ENCODE measurements at places on chromosomes 1 and 21.
A peak's percentile ranks its signal among the peaks of the same experiment; 100 is the strongest.

GRCh38 chr1:30272277-30273020, 450.9 kb downstream of the MATN1 start:
- no peak for DNase-seq

- DNase-seq, result peak; percentile 83
Measured at GRCh38 chr1:165597883-165598675, 33.0 kb upstream of the MGST3 start.

DNA sequence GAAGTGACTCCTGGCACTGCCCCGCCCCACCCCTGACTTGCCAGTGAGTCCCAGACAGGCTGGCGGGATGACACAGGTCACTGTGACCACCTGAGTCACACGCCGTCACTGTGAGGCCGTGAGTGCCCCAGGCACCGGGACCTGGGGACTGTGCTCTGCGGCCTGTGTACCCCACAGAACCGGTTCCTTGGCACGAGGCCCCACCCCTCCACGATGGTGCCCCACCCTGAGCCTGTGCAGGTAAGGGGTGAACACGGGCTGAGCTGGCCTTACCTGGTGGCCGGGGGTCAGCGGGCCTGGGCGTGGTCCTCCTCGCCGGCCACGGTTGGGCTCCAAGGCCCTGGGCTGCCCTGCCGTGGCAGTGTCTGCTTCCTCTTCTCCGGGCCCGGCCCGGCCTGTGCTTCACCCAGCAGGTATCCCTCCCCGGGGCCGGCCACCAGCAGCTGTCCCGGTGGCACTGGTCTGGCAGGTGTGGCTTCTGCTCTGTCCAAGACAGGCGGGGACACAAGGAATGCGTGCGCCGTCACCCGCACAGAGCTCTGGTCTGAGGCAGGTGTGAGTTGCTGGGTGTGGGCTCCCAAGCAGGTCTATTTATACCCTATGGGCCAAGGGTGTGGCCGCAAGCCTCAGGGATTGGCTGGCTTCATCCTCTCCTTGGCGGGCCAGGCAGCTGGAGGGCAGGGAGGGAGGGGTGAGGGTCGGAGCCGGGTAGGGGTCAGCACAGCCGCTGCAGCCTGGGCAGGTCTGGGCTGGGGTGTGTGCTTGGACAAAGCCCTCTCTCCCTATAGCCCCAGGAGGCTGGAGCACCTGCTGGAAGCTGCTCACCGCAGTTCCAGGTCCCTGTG, at the start of gene RNF223:
RNF223 (minus strand) TSS at position 564 of the 845 bp plus-strand sequence. CDS start 1,740 bp downstream, outside the sequence.
- no peak for DNase-seq

- no peak for DNase-seq
Measured at GRCh38 chr1:100882698-100883097, 11.9 kb downstream of the EXTL2 start.

DNA sequence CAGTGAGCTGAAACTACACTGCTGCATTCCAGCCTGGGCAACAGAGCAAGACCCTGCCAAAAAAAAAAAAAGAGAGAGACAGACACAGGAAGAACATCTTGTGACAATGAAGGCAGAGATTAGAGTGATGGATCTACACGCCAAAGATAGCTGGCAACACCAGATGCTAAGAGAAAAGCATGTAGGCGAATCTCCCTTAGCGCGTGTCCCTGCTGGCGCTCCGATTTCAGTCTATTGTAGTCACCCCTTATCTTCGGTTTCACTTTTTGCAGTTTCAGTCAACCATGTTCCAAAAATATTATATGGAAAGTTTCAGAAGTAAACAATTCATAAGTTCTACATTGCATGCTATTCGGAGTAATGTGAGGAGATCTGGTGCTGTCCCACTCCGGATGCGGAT, 11.6 kb upstream of the BRDT start:
- DNase-seq, result no peak

- no peak for DNase-seq
Measured at GRCh38 chr1:26831546-26832248, 5.2 kb downstream of the ZDHHC18 start.

- no peak for DNase-seq
Measured at GRCh38 chr1:185208626-185209180, 51.7 kb downstream of the SWT1 start.

DNA sequence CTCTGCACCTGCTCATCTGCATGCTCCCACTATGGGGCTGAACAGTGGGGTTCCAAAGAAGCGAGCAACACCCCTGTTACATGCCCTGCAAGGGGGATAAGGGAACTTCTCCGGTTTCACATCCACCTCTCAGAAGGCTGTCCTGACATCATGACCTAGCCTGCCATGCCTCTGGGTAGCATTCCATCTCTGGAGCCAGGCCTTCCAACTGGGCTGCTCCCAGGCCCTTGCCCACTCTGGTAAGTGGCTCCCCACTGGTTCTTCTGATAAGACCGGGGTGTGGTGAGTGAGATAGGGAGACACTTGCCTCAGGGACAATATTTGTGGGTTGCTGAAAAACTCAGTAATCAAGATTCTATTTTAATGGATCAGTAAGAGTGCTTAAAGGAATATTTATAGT, 57.8 kb downstream of the KCNJ15 start:
- no peak for DNase-seq

DNA sequence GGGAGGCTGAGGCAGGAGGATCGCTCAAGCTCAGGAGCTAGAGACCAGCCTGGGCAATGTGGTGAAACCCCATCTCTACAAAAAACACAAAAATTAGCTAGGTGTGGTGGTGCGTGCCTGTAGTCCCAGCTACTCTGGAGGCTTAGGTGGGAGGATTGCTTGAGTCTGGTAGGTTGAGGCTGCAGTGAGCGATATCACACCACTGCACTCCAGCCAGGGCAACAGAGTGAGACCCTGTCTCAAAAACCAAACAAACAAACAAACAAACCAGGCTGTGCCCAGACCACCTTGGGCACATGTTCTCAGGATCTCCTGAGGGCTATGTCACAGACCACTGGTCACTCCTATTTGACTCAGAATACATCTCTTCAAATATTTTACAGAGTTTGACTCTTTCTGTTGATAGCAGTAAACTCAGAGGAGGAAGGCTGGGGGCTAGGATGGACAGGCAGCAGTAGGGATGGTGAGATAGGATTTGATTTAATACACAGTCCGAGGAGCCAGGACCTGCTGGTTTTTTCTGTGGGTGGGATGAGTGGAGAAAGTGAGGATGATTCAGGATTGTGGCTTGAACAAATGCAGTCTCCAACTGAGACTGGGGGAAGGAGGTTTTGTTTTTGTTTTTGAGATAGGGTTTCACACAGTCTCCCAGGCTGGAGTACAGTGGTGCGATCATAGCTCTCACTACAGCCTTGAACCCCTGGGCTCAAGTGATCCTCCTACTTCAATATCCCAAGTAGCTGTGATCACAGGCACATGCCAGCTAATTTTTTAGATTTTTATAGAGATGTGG, 46.5 kb downstream of the OLFML3 start:
- no peak for DNase-seq

- DNase-seq, result peak; percentile 41
Measured at GRCh38 chr1:27296773-27297291, 25.1 kb upstream of the TMEM222 start.

- no peak for DNase-seq
Measured at GRCh38 chr1:231727171-231727570, 100.6 kb downstream of the DISC1 start.

DNA sequence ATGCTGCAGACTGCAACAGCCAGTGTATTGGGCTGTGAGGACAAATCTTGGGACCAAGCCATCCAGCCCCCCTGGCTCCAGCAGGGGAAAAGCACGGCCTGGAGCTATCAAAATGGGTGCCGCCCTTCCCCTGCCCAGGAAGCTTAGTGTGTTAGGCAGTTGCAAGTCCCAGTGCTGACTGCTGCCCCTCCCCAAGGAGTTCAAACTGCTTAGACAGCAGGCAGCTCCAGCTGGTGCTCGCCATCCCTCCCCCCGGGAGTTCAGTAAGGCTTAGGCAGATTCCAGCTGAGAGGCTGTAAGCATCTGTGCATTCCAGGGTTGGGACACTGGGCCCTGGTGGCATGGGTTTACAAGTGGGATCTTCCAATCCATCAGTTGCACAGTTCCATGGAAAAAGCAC, 579.6 kb upstream of the NR5A2 start:
- DNase-seq, result no peak

- no peak for DNase-seq
Measured at GRCh38 chr1:43349594-43350306, 9.0 kb upstream of the CDC20 start.

DNA sequence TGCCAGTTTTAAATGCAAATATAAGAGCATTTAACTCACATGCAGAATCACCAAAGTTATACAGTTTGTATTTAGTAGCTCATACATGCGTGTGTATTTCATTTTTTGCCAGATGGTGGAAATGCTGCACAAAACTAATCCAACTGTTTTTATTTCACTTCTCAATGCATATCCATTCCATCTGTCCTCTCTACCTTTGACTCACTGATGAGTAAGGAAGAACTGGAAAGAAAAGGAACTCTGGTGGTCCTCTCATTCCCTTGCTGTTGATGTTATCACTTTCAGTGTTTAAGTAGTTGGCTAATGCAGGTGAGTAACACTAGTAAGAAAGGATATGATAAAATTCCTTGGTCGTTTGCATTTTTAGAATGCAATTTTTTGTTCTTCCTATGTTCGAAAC, 5.7 kb upstream of the SLC1A7 start:
- no peak for DNase-seq

Data from effector memory CD4-positive, alpha-beta T cell (primary cell).